ENCODE measurements at places on chromosomes 6 and 20.

DNA sequence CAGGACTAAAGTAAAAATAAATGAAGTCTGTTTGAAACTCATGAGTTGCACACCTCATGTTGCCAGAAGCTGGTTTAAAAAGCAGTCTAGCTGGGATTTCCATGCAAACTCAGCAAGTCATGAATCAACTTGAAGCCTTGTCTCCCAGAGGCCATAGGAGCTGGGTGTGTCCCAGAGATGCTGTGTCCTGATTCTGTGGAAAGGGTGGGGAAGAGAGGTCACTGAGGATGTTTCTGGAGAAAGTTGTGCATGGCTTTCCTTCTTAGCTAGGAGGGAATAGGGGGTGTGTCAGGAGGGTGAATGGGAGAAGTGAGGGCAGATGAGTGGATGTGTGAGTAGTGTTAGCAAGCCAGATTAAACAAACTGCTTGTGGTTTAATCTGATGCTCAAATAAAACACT lies 111.3 kb downstream of the ADAT2 start:
- no peak for DNase-seq

DNA sequence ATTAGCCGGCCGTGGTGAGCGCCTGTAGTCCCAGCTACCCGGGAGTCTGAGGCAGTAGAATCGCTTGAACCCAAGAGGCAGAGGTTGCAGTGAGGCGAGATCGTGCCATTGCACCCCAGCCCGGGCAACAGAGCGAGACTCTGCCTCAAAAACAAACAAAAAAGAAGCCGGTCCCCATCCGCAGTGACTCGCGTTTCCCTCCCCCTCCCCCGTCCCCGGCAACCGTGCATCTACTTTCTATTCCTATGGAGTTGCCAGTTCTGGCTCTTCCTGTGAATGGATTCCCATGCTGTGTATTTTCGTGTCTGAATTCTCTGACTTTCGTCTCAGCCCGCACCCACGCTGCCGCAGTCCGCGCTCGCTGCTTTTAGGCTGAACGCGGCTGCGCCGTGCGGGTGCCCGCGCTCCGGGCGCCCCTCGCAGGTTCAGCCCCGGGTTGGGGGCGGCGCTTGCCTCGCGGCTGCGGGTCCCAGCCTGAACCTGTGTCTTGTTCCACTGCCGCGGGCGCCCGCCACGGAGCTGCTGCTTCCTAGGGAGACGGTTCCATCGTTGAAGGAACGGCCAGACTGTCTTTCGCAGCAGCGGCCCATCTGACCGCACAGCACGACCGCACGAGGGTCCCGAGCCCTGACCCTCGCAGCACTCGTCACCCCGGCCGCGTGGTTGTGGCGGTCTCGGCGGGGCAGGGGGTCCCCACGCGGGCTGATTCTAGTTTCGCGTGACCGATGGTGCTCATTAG lies 1.1 kb upstream of the MRGBP start:
- DNase-seq = no peak

GRCh38 chr20:18909254-18909653 lies 95.7 kb downstream of the SCP2D1 start:
- no peak for DNase-seq

- DNase-seq = no peak
These were observed 16.4 kb downstream of the GABRR1 start for GRCh38 chr6:89200706-89201215.

DNA sequence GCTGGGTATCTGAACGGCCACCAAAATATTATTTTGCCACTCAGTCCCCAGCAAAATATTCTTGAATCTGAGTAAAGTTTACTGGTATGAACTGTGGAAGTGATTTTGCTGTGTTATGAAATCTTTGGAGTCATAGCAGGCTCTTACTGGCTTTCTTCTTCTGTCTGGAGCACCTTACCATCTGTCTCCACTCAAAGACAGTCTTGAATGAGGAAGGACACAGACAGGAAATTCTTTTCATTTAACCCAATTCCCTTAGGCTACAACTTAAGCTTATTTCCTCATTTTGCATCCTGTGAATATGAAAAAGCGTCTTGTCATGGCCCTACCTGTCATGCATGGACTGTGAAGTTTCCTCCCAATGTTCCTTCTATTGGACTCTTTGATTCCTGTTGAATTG lies 24.7 kb downstream of the FNDC1 start:
- no peak for DNase-seq

DNA sequence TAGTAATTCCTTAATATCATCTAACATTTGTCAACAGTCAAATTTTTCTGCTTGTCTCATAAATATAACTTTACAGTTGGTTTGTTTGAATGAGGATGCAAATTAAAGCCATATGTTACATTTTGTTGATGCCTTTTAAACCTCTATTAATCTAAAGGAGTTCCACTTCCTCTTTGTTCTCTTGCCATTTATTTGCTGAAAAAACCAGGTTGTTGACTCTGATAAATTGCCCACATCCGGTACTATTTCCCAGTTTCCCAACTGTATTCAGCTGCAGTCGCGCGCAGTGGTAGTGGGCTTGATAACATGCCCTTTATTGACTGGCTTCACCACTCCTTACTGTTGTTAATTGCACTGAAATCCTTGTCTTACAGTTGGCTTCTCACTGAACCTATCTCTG lies 32.8 kb upstream of the SIRPB2 start:
- DNase-seq = no peak

DNA sequence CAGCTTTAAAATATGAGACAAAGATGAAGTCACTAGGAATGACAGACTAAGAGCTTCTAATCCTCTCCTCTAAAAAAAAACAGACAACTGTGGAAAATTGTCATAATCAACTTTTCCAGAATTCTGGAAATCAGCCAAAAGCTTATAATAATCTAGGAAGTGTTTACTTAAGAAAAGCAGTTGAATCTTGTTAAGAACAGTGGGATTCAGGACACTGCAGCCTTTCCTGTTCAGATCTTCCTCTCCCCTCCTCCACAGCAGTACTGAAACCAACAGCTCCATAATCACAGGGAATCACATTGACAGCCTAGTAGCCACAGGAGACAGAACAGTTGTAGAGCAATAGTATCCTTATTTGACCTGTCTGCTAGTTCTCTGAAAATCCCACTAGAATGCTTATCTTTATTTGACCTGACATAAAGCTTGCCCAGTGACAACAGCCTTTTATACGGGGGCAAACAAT lies 41.6 kb downstream of the IBTK start:
- no peak for DNase-seq

DNA sequence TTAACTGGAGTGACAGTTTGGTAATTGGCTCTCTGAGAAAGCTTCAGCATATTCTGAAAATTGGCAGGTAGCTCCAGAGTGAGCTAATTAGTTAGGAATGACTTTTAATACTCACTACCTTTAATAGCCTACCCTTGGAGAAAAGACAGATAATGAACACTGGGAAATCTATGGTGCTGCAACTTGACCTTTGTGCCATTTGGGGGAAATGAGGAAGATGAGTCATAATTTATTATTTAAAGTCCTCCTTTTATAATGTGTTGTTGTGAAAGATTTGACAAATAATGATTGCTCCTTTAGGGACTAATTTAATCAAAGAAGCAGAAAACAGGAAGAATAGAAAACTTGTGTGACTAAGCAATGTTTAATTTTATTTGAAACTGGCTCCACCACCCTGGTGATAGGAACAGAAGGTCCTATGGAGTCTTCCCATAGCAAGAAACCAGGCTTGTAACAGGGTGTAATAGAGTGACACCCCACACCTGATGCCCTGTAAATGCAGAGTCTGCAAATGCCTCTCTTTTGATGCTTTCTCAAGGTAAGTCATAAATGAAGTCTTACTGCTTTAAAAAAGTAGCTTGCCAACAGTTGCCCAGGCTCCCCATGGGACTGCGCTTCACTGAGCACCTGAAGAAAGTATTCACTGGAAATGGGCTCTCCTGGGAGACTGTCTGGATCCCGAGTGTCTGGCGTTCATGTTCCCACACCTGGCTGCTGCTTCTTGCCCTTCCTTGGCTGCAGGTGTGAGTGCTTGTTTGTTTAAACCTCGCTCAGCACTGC lies 134.4 kb downstream of the LRRC1 start:
- no peak for DNase-seq

DNA sequence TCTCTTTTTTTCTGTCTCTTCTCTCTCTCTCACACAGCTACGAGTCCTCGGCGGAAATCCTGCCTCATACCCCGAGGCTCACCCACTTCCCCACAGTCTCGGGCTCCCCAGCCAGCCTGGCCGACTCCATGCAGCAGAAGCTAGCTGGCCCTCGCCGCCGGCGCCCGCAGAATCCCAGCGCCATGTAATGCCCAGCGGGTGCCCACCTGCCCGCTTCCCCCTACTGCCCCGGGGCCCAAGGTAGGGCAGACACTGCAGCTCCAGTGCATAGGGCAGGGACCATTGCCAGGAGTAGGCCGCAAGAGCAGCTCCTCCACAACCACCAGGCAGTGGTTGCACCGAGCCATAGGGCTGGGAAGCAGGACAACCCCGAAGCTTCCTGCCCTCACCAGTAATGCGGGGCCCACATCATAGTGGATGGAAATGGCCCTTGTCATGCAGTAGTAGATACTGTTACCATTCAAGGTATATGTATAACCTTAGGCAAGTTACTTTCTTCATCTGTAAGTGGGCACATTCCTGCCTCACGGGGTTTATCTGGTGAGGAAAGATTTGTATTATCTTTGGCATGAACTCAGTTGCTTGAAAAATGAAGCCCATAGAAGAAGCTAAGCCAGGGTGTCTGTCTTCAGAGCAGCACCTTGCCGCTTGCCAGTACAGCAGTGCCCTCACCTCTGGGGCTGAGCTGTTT lies 36.9 kb upstream of the ID1 start:
- DNase-seq = no peak

GRCh38 chr6:14894105-14894504 lies 351.8 kb upstream of the JARID2 start:
- DNase-seq = no peak

GRCh38 chr20:20237093-20237959 lies 130.6 kb upstream of the INSM1 start:
- DNase-seq = peak; percentile 28

- no peak for DNase-seq
These were observed 21.3 kb upstream of the SGK1 start for GRCh38 chr6:134339216-134339615.

DNA sequence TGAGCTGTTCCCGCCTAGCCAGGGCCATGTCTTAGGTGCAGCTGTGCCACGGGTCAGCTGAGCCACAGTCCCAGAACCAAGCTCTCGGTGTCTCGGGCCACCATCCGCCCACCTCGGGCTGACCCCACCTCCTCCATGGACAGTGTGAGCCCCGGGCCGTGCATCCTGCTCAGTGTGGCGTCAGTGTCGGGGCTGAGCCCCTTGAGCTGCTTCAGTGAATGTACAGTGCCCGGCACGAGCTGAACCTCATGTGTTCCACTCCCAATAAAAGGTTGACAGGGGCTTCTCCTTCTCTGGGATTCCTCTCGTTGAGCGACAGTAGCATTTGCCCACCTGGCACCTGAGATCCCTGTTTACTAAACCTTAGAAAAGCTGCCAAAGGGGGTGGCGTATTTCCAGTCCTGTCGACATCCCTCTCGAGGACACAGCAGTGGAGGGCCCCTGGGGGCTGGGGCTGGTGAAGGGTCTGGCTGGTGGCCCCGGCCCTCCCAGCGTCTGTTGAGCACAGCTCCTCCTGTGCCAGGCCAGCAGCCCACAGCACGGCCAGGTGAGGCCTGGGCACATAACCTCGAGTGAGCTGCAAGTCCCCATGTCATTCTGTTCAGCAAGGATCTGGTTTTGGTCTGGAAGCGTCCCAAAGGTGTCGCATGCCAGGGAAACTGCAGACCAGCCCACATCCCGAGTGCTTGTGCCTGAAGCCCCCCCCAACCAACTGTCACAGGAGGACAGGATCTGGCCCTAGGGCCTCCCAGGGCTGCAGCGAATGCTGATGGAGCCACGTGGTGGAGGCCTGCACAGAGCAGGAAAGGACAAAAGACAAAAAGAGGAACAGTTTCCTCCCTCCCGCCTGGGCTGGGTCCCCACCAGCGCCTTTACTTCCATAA lies 21.2 kb upstream of the PYGB start:
- DNase-seq = peak; percentile 35

DNA sequence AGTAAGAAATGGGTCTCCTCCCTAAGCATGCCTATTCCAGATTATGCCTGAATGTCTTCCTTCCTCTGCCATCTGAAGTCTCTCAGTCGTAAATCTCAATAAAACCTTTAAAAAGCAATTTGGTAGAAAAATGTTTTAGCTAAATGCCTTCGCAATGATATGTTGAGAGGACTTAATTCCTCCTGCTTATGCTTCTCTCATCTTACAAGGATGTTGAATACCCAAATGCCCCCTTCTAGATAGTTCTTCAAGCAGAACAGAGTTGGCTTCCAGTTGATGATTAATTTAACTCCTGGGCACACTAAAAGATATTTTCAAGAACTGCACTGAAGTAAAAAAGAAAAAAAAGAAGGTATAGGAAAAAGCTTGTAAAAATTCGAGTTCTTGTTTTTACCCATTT lies 275.0 kb upstream of the SPTLC3 start:
- DNase-seq = no peak

GRCh38 chr6:107531868-107532267 lies 42.0 kb downstream of the SOBP start:
- no peak for DNase-seq

DNA sequence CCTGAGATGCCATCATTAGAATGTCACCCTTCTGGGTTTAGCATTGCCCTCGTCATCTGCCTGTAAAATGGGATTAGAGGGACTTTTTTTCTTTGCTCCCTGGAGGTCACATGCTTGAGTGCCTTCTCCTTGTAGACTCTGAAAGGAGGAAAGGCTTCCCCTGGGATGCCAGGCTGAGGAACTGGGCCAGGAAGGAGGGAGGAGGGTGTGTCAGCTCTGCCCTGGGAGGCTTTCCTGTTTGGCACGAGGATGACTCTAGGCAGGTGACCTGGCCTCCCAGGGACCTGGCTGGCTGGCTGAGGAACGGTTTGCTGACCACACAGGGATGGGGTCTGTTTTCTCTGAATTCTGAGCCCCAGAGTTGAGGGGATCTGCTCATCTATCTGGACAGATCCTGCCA lies 137.9 kb upstream of the RNF24 start:
- DNase-seq = no peak

- no peak for DNase-seq
These were observed 8.5 kb upstream of the CST11 start for GRCh38 chr20:23461180-23461579.

DNA sequence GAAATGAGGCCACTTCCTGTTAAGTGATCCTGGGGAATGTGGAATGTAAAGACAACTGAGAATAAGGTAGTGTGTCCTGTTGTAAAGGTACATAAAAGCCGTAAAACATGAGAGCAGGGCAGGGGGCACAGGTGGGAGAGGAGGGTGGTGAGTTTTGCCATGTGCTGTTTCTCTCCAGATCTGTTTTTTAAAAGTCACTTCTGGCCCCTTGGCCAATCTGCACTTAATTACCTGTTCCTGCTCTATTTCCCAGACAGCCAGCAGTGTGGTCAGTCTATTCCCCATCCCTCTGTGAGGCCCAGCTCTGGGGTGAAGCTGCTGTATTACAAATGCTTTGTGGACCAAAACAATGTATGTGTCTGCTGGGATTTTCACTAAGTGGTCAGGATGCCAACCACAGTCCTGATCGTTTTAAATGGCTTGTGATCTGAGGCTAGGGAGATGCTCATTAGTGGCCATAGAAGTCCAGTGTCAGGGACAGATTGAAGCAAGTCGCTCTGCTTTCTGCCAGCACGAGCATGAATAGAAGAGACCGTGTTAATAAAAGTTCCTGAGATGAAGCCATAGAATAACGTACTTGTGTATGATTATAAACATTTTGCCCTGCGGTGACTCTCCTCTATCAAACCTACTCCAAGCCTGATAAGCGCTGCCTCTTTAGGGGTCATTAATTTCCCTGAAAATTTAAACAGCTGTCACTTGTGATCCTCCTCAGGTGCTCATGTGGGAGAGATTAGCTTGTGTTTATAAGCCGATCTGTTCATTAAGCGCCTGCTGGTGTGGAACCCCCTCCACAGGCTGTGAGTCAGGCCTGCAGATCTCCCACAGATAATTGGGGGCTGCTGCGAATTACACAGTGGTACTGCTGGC lies 111.8 kb upstream of the CENPW start:
- no peak for DNase-seq

Measured in globus pallidus (tissue), 1 donor.